ENCODE measurements at places on chromosomes 12 and 14.

DNA sequence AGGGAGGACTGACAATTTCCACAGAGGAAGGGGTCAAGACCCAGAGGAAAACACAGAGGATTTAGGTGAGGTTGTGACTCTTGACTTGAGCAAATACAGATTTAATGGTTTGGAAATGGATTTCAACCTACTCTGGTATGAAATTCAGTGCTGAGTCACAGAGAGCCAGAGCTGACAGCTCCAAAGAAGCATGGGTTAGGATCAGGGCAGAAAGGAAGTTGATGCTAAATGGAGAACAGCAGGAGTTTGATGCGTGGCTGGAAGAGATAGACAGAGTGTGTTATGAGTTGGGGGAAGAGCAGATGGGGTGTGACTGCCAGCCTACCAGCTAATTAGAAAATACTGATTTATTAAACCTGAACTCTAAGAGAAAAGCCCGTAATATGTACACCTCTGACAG lies 272.6 kb downstream of the FOXG1 start:
- DNase-seq, result no peak

DNA sequence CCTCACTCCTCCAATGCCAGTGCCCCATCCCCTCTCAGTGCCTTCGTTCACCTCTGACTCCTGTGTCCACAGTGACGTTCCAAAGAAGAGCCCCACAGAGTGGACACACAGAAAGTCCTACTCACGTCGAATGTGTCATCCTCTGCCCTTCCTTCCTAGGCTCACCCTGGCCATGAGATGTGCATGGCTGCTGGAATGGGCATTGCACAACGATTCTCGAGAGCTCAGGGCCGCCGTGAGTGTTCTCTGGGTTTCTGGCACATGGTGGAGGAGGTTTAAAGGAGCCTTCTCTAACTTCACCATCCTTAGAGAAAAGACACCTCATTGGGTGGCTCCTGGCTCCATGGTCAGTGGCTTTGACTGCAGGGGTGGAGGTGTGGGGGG lies 12.8 kb upstream of the CEP170B start:
- no peak for DNase-seq

DNA sequence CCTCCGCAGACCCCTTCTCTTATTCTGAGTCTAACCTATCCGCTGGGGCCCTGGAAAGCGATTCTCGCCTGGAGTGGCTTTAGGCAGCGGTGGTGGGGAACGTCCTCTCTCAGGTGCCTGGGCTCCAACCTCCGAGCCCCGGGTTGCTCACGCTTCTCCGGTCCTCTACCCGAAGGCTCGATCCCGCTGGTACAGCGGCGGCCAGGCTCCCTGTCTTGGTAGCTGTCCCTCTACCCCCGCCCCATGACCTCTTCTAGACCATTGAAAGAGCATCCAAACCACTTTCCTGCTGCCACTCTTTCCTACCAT lies 505 bp upstream of the HEBP1 start:
- peak; percentile 17 for DNase-seq

DNA sequence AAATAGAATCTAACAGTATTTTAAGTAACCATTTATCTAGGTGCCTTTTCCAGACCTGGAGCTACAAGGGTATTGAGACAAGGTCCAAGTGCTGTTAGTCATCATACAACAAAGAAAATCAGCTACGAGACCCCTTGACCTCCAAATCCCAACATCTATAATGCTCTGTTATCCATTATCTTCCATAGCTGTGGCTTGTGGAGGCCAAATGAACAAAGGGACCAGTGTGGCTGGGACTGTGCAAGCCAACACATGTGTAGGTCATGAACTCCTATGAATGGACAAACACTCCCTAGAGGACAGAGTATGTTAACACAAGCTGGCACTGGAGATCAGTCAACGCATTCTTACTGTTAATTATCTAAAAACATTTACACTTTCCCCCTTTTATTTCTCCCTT lies 374.5 kb downstream of the EMP1 start:
- no peak for DNase-seq

DNA sequence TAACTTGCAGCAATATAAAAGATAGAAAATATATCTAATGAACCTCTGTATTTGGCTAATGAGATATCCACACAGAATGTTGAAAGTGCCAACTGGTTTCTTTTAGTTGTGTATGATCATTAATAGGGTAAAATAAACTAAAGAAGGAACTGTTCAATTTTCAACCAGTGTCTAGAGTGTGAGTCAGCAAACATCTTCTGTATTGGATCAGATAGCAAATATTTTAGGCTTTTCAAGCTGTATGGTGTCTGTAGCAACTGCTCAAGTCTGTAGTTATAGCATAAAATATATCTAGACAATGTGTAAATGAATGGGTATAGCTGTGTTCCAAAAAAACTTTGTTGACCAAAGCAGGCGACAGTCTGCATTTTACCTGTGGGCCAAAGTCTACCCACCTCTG lies 23.5 kb upstream of the NOVA1 start:
- DNase-seq, result no peak

GRCh38 chr14:74507085-74507484 lies 13.5 kb downstream of the ISCA2 start:
- DNase-seq, result no peak

Measured in large intestine (tissue), 12 donors.